ENCODE measurements at places on chromosomes 5 and 9.
A peak's percentile ranks its signal among the peaks of the same experiment; 100 is the strongest.

DNA sequence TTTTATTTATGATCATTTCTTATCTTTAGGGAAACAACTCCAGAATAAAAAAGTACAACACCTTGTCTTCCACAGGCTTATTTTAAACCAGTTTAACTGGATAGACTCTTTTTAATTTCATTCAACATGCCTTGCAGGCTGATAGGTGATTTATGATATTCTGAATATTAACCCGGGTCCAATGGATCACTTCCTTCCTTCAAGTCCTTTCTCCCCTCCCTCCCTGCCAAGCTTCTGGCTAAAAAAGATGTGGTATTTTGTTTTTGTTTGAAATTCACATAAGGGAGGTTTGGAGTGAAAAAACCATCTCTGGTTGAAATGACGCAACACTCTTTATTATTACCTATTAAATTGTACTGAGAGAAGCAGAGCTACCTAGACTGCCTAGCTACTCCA lies 265.3 kb downstream of the MLLT3 start:
- peak; percentile 52 for DNase-seq

DNA sequence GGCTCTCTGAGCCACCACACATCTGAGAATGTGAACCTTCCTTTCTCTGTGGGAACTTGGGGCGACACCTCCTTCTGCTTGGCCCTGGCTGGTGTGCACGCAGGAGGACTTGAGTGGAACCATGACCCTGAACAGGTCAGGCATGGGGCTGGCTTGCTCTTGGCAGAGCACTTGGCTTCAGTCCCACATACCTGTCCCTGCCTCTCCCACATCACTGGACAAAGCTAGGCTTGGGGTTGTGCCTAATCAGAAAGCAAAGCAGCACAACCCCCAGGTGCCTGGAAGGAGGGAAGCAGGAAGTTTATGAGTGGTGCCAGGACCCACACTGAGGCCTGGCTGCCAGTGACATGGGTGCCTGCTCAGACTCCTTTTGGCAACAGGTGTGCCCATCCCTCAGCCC lies 13.2 kb downstream of the GADD45G start:
- DNase-seq, result no peak

- DNase-seq, result no peak
Measured at GRCh38 chr9:97770808-97771372, 73.8 kb upstream of the XPA start.

DNA sequence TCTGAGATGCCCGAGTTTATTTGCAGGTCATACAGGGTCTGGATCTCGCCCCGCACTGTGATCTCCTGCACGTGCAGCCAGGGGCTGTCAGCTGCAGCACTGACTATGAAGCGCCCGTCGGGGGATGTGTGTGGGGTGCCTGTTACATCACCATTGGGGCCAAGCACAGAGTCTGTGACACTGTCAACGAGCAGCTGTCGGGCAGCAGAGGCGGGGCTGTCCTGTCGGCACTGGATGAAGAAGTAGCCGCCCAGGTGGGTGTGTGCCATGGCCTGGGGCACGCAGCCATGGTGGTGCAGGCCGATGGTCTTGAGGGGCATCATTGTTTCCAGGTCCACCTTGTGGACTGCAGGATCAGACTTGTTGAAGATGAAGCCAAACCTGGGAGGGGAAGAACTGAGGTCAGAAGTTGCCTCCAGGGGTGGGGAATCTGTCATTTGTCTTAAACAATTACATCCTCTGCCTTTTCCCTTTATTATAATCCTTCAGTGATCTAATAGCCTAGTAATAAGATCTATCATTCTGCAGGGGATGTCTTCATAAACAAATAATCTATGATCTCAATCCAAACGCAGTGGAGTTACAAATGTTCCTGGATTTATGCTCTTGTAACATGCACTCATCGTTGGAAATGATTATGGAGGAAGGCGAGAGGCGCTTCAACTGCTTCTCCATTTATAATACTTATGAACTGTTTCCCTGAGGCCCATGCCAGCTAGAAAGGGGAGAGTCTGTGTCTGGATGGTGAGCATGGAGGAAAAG lies 147.8 kb downstream of the HSPA4 start:
- DNase-seq, result no peak

GRCh38 chr9:93589688-93590087 lies 13.3 kb downstream of the PHF2 start:
- peak; percentile 65 for DNase-seq

GRCh38 chr9:107363516-107364152 lies 80.6 kb downstream of the RAD23B start:
- no peak for DNase-seq

DNA sequence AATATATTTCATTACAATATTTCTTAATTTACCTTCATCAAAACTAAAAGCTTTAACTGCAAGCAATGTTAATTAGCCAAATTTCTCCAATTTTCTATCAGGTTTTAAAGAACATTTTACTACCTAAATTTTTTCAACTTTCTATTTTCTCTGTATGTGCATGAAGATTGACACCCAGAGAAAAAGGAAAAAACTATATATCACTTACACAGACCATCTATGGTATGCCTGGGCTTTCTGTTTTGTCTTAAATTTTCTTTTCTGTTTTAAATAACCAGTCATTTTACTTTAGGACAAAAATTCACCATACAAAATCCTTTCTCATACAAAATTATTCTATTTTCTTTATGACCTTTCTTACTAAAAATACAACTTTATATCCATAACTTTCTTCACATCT lies 13.8 kb upstream of the IL7R start:
- DNase-seq, result no peak

DNA sequence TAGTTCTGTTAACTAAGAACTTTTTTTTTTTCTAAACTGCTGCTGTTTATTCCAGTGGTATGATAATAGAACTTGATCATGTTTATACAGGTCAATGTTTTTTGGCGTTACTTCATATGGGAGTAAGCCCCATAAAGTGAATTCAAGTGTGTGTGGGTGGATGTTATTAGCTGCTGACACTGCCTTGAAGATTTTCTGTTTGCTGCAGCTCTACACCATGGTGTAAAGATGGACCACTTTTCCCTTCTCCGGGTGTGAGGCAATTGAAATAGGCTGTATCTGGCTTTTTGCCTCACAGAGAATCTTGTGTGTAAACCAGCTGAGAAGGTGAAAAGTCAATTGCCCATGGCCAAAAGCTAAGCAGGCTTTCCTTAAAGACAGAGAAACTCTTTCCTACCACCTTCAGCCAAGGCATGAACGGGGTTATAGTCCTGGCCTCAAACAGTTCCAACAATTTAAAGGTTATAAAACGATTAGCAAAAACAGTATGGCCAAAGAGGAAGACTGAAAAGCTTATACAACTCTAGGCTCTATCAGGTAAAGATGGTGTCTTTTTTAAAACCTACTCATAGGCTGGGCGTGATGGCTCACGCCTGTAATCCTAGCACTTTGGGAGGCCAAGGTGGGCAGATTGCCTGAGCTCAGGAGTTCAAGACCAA lies 33.9 kb upstream of the ABCA1 start:
- no peak for DNase-seq

GRCh38 chr5:32193591-32193990 lies 19.5 kb upstream of the GOLPH3 start:
- DNase-seq, result peak; percentile 93

DNA sequence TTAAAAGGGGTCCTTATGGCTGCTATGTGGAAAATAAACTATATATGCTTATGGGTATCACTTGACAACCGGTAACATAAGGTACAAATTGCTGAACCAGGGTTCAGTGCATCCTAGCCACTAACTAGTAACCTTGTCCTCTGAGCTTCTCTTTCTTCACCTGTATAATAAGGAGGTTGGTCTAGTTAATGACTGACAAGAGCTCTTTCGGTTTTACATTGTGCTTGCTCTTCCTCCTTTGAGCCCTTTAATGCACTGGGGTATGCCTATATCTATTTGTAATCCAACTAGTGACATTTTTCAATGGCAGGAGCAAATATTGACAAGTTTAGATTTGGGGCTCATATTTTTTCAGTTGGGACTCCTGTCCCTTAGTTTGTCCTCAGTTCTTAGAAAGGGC lies 66.1 kb downstream of the NPR3 start:
- DNase-seq, result no peak

DNA sequence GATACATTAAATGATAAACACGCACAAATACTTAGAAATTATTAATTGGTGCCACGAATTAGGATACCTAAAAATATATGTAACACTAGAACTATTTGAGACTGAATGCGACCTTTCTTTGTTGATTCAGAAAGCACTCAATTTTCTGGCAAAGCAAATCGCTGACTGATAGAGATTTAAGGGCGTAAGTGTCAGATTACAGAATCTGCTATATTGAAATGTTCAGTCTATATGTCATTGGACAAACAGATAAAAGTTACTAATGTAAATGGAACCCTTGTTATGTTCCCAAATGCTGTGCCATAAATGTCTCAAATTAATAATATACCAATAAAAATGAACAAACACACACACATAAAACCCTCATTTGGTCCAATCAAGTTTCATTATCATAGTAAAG lies 137.9 kb downstream of the MPDZ start:
- DNase-seq, result peak; percentile 44

DNA sequence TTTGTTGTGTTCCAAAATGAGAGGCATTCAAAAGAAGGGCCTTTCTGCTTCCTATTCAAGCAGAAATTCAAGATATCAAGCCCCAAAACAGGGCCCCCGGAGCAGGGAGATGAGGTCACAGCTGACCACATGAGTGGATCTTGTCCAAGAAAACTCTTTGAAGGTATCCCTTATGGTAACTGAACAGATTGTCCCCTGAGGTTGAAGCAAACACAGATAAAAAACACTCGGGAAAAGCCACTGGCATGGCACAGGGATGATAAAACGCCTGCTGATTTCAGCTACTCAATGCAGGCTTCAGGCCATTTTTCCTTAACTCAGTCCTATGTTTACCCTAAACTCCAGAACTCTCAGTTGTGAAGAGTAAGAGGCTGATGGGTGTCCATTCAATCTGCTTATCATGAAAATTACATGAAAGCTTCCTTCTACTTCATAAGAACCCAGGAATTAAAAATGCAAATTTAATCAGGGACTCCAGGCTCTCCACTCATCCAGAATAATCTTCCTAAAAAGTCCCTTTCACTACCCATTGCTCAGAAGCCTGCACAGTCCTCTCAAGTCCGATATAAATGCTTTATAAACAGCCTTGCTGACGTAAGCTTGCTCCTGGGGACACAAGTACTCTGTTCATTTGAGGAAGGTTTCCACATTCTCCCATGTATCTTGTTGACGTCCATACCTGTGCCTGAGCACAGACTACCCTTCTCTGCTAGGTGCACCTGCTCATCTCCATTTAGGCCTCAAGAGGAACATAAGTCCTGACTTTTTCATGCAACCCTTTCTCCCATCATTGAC lies 35.9 kb upstream of the SLC1A3 start:
- peak; percentile 81 for DNase-seq

GRCh38 chr5:124921694-124922093 lies 175.3 kb upstream of the ZNF608 start:
- DNase-seq, result no peak

DNA sequence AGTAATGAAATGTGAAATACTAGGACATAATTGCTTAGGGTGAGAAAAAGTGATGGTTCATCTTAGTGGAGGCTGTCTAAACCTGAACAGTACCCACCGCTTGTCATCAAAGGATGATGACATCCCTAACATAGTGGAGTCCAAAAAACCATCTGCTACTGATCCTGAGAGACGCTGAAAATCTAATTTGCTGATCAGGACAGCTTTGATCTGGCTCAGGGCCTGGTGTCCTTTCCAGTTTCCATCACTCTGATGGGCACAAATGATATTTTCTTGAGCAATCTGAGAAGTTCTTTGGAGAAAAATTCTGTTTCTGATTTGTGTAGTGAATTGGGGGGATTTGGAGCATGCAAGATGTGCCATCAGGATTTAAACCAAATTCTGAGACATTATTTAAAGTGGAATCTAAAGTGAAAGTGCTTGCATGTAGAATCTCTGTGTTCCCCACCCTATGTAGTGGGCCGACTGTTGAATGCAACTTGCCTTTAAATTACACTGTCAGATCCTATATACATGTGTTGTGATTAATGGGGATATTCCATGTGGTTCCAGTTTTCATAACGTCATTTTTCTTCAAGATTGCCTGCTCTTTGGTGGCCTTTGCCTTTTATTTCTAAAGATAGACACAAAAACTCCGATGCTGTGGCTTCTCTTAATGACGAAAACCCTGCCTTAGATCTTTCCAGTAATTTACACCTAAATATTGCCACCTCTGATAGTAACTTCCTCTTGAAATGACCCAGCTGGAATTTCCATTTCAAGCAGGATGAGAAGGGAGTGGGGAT lies 213.2 kb downstream of the PCSK5 start:
- DNase-seq, result no peak

GRCh38 chr9:114572199-114572598 lies 15.4 kb upstream of the ATP6V1G1 start:
- no peak for DNase-seq

DNA sequence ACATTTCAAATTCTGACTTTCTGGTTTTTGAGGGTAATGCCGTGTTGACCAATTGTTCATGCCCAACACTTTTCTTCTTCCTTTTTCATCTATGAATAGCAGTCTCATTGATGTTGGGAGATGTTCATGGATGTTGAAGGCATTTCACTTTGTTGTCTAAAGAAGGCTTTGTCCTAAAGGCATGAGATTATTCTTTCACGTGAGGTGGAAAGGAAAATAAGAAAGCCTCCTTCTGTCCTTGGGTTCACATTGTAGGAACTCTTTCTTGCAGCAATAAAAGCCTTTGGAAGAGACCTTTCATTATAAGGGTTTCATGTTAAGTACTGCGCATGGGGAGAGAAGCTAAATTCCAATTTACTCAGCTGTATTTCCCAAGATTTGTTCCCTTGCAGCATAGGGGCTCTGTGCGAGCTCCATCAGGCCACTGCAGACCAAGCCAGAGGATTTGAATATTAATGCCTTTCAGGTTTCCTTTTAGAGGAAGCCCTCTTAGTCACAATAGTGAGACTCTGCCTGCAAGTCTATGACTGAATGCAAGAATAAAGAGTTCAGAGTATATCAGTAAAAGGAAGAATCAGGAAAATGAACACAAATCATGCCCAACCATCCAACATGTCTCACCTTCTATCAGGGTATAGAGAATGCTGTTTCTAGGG lies 274.6 kb downstream of the TMEM38B start:
- no peak for DNase-seq

GRCh38 chr5:466661-467310 lies 23.8 kb downstream of the EXOC3 start:
- no peak for DNase-seq

- no peak for DNase-seq
Measured at GRCh38 chr5:124614836-124615385, 131.5 kb downstream of the ZNF608 start.

DNA sequence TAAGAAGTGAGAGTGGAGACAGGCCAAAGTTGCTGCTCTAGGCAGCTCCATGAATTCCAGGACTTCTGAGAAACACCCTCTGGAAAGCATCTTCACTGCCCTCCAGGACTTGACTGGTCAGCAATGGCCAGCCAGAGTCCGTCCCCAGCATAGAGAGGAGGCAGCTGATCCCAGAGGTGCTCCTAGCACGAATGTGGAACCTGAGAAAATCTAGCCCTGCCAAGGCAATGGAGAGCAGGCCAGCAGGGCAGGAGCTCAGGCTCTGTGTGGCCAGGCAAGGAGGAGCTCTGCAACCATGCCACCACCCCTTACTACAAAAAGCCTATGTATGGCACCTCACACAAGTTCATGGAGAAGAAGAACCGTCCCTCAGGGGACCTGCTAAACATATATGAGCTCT lies 56.1 kb upstream of the SPTLC1 start:
- DNase-seq, result no peak
